ENCODE measurements at places on chromosomes 4 and X.

GRCh38 chrX:143461606-143462005 is 55.7 kb downstream of the SPANXN3 start:
- no peak for DNase-seq

DNA sequence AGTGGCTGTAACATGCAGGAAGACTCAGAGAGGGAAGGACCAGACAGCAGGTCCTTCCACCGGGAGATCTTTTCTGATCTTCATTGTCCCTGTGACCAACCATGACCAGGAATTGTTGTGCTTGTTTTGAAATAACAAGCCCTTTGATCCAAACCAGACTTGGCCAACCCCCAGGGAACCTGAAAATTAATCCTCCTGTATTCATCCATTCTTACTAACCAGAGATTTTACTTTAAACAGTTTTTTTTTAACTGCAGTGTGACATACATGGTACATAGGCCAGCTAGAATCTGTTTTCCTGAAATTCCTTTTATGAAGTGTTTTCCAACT is 4.0 kb downstream of the WFS1 start:
- DNase-seq = no peak

DNA sequence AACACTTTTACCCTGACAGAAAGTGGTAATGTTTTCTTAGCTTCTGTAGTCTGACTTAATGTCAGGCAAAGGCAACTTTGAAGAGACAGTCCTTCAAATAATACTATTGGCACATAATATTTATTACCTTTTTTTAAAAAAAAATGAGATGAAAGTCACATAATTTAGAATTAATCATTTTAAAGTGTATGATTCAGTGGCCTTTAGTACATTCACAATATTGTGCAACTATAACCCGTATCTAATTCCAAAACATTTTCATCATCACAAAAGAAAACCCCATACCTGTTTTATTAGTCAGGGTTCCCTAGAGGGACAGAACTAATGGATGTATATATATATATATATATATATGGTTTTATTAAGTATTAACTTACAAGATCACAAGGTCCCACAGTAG is 94.8 kb upstream of the TEX13A start:
- DNase-seq = peak; percentile 56

DNA sequence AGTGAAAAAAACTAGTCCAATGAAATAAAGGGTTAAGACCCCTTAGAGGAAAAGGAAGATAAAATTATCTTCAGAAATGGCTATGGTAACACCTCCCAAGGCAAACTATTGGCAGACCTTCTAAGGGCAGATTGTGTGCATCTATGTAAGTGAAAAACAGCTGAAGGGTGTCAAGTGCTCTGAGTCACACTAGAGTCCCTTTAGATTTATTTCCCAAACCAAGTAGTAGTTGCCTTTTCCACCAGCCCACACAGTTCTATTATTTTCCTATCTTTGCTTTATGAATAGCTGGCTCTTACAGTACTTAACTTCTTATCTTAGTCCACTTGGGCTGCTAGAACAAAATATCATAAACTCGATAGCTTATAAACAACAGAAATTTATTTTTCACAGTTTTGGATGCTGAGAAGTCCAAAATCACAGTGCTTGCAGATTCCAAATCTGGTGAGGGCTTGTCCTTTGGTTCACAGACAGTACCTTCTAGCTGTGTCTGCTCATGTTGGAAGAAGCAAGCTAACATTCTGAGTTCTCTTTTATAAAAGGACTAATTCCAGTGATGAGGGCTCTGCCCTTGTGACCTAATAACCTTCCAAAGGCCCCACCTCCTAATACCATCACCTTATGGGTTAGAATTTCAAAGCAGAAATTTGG is 143.6 kb downstream of the GRID2 start:
- no peak for DNase-seq

DNA sequence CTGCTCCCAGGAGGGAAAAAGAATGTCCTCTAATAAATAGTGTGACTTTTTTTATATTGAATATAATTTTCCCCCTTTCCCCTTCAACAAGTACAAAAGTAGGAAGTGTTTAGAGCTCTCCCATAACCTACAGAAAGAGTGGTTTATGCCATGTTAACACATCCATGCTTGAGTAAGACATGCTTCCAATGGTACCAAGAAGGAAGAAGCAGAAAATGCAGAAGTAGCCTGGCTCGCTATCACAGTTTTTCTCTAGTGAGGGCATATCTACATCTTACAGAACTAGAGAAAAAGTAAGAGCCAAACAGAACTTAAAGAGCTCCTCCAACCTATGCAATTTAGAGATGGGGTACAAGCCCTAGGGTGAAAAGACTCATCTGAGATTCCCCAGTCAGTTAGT is 82.5 kb downstream of the ARHGEF9 start:
- no peak for DNase-seq

DNA sequence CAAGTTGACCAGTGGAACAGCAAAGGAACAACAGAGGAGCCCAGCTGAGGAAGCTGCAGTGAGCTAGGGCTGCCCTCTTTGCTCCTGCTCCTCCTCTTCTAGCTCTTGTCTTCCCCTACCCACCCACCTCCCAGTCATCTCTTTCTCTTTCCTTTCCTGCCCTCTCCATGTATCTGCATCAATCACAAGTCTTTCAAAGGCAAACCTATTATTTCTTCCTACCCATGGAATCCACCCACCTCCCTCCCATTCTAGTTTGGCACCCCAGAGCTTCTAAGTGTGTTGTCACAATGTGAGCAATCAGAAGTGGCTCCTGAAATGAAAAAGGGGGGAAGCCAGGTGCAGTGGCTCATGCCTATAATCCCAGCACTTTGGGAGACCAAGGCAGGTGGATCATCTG is 69.3 kb downstream of the TSC22D3 start:
- no peak for DNase-seq

GRCh38 chr4:170652571-170652970 is 562.8 kb upstream of the AADAT start:
- DNase-seq = peak; percentile 32

All from iris pigment epithelial cell (primary cell).